ENCODE measurements at places on chromosomes 2 and 18.
A peak's percentile ranks its signal among the peaks of the same experiment; 100 is the strongest.

GRCh38 chr2:74834792-74835755, 1.1 kb downstream of the HK2 start:
- no peak for DNase-seq

GRCh38 chr18:63152791-63153190, 166.8 kb downstream of the BCL2 start:
- DNase-seq: no peak

GRCh38 chr2:61520261-61520660, 17.9 kb downstream of the XPO1 start:
- no peak for DNase-seq

GRCh38 chr2:7826656-7827055, 855.2 kb upstream of the ID2 start:
- no peak for DNase-seq

- no peak for DNase-seq
Measured at GRCh38 chr18:24187049-24187448, 48.2 kb downstream of the CABYR start.

DNA sequence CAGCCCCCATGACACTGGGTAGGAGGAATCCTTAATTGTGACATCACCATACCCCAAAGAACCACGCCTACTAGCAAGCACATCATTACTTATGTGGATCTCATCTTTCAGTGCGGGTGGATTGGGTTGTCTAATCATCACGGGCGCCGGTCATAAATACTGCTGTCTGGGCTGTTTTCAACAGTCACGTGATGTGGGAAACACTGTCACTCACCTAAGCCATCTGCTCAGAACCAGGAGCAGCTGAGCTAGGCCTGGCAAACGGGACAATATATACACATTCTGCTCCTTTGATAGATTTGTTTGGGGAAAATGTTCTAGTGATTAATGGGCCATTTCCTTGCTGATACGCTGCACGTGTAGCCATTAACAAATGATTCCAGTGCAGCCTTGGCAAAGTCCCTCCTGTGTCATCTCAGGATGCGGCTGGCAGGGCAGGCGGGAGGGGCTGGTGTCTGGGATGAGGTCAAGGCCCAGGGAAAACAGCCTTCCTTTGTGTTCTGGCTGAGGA, 145.9 kb upstream of the COPS8 start:
- peak; percentile 45 for DNase-seq

GRCh38 chr18:36299015-36299414, 1.5 kb downstream of the FHOD3 start:
- DNase-seq: no peak

GRCh38 chr2:30932870-30933269, 125.6 kb upstream of the CAPN13 start:
- DNase-seq: no peak

DNA sequence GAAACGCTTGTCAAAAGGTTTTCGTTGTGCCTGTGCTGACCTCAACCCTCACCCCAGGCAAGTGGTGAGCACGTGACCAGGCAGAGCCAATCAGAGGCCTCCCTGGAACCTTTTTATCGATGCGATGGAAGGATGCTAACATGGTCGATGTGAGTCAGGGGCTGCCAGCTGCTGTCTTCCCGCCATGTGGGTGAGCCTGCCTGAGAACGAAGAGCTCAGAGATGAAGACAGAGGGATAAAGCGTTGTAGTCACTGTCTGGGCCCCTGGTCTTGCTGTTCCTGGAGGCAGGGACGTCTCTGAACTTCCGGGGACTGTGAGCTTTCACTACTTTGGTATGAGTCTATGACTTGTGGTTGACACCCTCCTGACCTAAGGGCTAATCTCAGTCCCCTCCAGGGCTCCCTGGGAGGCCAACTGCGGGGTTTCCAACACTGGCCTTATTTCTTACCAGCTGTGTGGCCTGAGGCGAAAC, 18.6 kb downstream of the DNMT3A start:
- no peak for DNase-seq

- no peak for DNase-seq
Measured at GRCh38 chr2:238145851-238146250, 7.4 kb downstream of the KLHL30 start.

DNA sequence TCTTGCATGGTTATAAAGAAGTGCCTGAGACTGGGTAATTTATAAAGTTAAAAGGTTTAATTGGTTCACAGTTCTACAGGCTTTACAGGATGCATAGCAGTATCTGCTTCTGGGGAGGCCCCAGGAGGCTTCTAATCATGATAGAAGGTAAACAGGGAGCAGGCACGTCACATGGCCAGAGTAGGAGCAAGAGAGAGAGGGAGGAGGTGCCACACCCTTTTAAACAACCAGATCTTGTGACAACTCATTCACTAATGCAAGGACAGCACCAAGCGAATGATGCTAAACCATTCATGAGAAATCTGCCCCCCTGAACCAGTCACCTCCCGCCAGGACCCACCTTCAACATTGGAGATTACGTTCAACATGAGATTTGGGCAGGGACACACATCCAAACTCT, 141.1 kb downstream of the EN1 start:
- DNase-seq: no peak

DNA sequence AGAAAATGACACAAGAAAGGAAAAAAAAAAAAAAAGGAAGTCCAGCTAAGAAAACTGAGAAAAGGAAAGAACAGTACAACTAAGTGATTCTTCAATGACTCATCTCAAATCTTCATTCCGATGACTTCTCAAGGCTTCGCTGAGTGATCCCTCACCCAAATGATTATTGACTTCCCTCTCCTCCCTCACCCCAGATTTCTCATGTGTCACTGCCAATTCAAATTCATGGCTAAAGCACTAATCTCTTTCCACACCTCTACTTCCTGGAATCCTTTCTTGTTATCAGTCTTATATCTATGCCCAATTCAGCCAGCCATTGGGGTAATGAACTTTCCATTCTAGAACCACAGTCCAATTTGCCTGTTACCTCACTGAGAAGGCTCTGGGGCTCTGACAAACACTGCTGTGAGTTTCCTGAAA, 7.2 kb upstream of the ABCB11 start:
- DNase-seq: no peak

DNA sequence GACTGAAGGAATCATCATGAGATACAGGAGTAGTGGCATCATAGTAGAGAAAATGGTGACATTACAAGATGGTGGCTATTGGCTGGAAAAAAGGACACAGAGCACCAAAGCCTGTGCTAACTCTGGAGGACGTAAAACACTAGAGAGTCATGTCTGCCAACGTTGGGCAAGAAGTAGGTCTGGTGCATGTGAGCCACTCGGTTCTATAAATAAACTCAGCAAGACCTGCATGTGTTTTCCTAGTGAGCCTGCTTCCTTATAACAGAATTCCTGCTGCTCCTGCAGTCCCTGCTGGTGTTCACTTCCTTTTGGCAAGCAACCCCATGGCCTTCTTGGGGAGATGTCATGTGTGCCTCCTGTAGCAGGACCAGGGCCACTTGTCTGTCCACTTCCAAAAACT, 325.2 kb downstream of the OSR1 start:
- DNase-seq: no peak

DNA sequence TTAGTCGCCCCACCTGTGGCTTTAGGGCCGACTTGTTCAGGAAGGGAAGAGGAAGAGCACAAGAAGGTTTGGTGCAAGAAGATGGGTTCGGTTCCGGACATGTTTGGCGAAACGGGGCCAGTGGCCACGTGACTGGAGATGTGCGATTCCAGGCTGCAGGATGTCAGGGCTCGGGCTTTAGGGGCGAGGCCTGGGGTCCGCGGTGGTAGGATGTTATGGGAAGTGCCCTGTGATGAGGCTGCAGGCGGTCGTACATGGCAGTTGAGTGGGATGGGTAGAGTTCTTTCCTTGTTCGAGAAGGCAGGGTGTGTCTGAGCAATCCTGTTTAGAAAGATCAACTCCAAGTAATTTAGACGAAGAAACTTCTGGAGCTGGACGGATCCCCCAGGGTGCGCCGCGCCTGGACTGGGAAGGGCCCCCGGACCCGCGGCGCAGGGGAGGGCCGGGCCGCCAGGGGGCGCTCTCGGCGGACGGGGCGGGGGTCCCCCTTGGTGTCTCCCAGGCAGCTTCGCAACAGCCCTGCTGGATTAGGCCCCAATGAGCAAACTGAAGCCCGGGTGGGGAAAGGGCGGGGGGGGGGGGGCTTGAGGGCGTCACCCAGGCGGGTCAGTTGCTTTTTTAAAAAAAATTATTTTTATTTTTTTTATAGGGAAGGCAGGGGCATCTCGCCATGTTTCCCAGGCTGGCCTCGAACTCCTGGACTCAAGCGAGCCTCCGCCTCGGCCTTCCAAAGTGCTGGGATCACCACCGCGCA, 17.2 kb upstream of the SDC1 start:
- DNase-seq: no peak

- DNase-seq: no peak
Measured at GRCh38 chr2:237629739-237630138, 2.4 kb downstream of the LRRFIP1 start.

GRCh38 chr2:17195016-17195415, 323.2 kb downstream of the RAD51AP2 start:
- no peak for DNase-seq

DNA sequence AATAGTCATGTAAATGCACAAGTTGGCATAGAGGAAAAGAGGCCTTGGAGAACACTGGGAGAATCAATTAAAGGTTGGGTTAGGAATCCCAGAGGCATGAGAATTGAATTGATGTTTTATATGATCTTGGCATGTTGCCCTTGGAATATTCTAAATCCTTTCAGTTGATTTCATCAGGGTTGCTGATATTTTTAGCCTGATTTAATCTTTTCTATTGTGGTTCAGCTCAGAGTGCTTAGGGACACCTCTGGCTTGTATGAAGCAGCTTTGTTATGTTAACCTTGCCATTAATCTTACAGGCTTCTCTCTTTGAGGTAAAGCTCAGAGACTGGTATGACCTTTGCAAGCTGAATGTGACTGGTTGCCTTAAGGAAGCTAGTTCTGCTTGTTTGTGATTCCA, 64.4 kb upstream of the LYPD6B start:
- no peak for DNase-seq

DNA sequence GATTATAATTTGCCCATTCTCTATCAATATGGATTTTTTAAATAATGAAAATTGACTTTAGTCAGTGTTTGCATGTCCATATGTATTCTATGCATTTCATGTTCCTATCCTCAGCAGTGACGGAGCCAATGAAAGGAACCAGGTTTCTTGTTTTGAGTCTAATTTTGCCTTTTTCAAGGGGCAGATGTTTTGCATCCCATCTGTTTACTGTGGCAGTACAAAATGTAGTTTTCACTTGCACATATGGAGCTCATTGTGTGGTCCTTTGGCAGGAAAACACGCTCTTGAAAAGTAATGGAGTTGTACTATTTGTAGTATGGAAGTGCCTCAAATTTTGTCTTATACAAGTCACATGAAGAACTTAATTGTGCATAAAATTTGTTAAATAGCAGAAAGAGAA, 127.8 kb downstream of the AGPS start:
- DNase-seq: peak; percentile 53

All from right renal cortex interstitium (tissue), 3 donors.